ENCODE measurements at places on chromosomes 11 and 22.

GRCh38 chr11:118659953-118660680 lies 19.3 kb downstream of the TREH start:
- DNase-seq: no peak

DNA sequence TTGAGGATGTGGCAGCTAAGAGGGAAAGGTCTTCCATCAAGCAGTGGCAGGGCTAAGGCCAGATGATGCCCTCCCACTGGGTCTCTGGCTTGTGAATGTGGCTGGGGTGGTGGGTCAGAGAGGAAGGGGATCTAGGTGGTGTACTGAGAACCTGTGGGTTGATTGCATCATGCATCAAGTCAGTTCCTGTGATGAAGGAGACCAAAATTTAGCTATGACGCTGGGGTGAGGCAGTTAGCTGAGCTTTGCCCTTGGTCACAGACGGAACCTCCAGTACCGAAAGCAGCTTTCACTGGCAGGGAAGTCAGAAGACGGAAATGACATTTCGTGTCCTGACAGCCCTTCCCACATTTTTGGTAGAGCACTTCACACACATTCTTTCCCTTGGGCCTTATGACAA lies 20.7 kb downstream of the ATG16L2 start:
- DNase-seq: no peak

- DNase-seq: no peak
Measured at GRCh38 chr11:105211806-105212554, 72.4 kb upstream of the CARD18 start.

GRCh38 chr11:78414321-78415051 lies 3.1 kb downstream of the GAB2 start:
- peak; percentile 34 for DNase-seq

GRCh38 chr11:127395034-127395433 lies 394.5 kb upstream of the KIRREL3 start:
- no peak for DNase-seq

DNA sequence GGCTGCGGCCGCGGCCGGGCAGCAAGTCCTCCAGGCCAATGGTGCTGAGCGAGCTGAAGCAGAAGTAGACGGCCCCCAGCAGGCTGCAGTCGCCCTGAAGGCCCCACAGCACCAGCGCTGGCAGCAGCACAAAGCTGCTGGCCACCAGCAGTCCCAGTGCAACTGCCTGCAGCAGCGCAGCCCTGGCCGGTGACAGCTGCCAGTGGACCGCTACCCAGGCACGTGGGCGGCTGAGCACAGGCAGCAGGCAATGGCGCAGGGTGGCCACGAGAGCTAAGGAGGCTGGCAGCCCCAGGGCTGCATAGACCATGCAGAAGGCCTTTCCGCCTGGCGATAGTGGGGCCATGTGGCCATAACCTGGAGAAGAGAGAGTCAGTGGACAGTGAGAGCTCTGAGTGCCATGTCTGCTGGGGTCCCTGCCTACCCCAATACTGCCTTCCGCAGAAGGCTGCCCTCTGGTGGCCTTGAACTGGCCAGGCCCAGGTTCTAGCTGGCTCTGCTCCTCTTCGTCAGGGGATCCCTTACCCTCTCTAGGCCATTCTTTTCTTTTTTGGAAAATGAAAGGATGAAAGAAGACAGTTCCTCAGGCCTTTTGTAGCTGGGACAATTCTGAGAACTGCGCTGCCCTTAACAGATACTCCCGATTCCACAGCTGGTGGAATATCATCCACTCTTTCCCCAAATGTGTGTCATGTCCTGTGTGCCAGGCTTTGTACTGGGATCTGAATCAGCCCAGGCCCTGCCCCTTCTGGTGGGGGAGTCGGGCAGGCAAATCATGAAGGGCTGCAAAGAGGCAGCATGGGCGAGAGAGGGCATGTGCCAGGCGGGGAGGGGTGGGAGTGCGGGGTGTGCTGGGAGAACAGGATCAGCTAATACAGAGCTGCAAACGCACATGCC lies 1.8 kb downstream of the KCNK7 start:
- DNase-seq: peak; percentile 57

GRCh38 chr11:11857769-11858168 lies 16.0 kb downstream of the USP47 start:
- DNase-seq: peak; percentile 65

- DNase-seq: peak; percentile 59
Measured at GRCh38 chr11:122754553-122755322, 83.6 kb upstream of the CRTAM start.

GRCh38 chr11:26332572-26332915 lies 614 bp downstream of the ANO3 start:
- no peak for DNase-seq

- DNase-seq: no peak
Measured at GRCh38 chr11:81449588-81450156, 1284.0 kb downstream of the FAM181B start.

DNA sequence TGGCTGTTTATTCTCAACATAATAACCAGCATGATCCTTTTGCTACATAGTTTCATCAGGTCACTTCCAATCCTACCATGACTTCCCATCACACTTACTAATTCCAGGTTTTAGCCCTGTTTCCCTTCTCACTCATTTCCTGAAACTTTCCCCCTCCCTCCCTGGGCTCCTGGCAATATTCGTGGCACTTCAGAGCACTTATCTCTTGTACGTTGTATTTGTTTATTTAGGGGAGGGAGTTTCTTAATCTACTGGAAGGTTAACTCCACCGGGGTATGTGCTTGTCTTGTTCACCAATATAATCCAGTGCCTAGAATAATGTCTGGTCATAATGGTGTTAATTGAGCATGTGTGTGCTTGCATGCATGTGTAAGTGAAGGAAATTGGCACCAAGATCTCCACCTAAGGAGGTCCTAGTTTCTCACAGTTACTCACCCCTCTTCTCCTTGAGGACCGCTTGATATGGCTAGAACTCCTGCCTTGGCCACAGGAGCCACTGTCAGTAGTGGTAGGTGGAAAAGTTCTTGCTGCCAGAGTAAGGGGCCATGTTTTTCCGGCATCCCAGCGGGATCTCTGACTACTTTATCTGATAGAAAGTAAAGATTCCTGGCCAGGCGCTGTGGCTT lies 11.7 kb downstream of the EIF3L start:
- DNase-seq: no peak

DNA sequence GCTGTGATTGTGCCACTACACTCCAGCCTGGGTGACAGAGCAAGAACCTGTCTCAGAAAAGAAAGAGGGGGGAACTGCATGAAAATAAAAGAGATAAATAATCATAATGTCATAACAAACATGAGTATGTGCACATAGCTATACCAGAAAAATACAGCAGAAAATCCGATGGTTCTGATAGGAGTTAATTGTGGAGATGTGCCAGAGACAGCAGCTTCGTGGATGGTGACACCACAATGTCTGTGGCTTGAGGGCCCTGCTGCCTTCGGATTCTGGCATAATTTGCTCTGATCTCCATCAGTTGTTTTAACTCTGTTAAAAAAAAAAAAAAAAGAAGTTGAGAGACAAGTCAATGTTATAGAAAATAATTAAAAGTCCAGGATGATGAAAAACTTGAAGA lies 292.2 kb upstream of the MPPED2 start:
- DNase-seq: no peak

GRCh38 chr11:126197277-126197939 lies 14.0 kb downstream of the RPUSD4 start:
- DNase-seq: no peak

DNA sequence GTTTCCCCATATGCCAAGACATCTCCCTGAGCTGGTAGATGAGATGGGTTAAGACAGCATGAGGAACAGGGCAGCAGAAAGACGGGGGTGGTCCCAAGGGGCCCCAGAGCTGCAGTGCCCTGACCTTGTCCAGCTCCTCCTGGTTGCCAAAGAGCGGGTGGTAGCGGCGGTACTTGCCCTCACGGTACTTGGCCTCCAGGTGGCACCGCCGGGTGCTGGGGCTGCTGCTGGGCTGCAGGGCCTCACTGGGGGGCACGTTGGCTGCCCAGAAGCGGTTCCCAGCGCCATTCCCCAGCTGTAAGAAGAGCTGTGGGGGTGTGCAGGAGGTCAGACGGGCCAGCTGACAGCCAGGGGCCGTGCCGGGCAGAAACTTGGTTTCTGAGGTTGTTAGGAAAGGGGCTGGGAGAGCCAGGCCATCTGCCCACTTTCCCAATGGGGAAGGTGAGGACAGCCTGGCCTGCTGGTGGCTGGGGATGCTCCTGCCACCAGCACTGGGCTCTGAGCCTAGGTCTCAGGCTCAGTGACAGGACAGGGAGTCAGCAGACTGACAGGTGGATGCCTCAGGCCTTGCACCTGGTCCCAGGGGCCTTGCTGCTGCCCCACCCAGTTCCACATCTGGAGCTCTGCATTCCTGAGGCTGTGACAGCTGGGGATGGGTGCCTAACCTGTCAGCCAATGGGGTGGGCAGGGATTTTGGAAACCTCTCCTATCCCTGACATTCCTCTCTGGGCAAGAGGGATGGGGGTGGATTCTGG lies 30.0 kb upstream of the PDE2A start:
- no peak for DNase-seq

GRCh38 chr22:31210556-31211421 lies 1.3 kb upstream of the LIMK2 start:
- DNase-seq: peak; percentile 45

- DNase-seq: no peak
Measured at GRCh38 chr11:42271306-42271705, 811.9 kb upstream of the LRRC4C start.

DNA sequence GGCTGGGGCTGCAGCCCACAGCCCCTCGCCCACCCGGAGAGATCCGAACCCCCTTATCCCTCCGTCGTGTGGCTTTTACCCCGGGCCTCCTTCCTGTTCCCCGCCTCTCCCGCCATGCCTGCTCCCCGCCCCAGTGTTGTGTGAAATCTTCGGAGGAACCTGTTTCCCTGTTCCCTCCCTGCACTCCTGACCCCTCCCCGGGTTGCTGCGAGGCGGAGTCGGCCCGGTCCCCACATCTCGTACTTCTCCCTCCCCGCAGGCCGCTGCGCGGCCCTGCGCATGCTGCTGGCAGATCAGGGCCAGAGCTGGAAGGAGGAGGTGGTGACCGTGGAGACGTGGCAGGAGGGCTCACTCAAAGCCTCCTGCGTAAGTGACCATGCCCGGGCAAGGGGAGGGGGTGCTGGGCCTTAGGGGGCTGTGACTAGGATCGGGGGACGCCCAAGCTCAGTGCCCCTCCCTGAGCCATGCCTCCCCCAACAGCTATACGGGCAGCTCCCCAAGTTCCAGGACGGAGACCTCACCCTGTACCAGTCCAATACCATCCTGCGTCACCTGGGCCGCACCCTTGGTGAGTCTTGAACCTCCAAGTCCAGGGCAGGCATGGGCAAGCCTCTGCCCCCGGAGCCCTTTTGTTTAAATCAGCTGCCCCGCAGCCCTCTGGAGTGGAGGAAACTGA lies 731 bp downstream of the GSTP1 start:
- DNase-seq: peak; percentile 23

DNA sequence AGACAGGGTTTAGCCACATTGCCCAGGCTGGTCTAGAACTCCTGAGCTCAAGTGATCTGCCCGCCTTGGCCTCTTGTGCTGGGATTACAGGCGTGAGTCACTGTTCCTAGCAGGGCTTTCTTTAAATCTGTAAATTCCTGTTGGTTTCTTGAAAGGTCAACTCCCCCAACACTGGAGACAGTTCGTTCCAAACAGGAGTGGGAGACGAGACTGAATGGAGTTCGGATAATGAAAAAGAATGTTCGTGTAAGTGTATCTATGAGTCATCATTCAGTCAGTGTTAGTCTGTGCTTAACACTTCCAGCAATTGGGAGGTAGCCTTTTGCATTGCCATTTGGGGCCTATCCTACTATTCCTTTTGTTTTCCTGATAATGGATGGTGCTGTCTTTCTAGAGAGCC lies 10.0 kb upstream of the BACE1-AS start:
- DNase-seq: no peak

DNA sequence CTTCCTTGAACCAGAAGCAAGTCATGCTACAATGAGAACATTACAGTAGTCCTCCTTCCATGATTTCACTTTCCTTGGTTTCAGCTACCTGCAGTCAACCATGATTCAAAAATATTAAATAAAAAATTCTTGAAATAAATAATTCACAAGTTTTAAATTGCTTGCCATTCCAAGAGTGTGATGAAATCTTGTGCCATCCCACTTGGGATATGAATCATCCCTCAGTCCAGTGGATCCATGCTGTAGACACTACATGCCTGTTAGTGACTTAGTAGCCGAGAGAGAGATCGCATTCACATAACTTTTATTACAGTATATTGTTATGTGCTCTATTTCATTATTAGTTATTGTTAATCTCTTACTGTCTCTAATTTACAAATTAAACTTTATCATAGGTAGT lies 6.0 kb downstream of the HOATZ start:
- DNase-seq: no peak

DNA sequence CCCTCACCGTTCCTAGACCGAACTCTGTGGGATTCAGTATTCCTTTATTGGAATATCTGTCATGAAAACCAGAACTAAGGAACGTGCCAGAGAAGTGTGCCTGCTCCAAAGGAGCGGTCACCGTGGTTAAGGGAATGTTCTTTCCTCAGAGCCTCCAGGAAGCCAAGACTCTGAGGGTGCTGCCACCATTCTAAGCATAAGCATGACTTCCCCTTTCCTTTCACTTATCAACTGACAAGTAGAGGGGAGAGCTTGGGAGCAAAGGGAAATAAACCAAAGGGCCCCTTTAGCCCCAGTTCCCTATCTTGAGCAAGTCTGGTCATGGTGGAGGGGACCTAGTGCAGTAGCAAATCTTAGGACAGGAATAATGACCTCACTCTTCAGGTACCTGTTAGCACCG lies 26.8 kb downstream of the CTR9 start:
- DNase-seq: no peak

- no peak for DNase-seq
Measured at GRCh38 chr11:134541355-134541754, 129.3 kb upstream of the B3GAT1 start.

DNA sequence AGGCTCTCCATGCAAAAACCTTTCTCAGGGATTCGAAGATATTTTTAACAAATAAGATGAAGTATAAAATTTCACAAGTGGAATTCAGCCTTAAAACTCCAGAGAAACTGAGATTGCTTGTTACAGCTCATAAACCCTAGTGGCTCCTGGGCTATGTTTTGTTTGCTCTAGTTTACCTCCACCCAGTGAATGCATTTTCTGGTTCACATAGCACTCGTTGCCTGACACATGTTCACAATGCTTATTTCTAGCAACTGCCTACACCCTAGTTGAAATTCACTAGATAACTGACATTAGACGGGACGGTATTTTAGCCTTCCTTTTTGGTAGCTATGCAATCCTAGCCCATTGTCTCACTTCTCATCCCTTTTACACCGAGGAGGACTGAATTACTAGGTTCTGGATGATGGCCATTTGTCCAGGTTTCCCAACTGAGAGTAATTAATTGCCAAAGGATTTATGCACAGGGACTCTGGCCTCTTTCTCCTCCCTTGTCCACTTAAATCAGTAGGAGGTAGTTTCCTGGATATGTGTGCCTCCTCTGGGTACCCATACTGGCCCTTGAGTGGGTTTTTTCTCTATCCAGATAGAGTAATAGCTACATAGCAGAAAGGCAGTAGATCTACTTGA lies 951.6 kb downstream of the DLG2 start:
- no peak for DNase-seq

DNA sequence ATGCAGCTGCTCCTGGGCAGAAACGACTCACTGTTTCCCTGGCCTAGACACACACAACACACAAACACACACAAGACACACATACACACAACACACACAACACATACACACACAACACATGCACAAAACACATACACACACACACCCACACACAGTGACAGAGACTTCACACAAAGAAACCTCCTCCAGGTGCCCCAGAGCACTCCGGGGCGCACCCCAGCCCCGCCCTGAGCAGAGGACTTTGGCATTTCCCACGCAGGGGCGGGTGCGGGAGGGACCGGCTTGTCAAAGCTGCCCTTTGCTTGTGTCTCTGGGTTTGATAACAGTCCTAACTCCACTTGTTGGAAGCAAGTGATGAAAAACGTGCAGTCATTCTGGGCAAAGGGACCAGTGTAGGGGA lies 6.5 kb downstream of the APOBEC3A start:
- DNase-seq: no peak

- DNase-seq: no peak
Measured at GRCh38 chr11:118650366-118650765, 29.1 kb downstream of the TREH start.
